ENCODE measurements at places on chromosomes 16 and 17.

GRCh38 chr17:31754239-31754945 is 104.7 kb downstream of the COPRS start:
- DNase-seq, result no peak

DNA sequence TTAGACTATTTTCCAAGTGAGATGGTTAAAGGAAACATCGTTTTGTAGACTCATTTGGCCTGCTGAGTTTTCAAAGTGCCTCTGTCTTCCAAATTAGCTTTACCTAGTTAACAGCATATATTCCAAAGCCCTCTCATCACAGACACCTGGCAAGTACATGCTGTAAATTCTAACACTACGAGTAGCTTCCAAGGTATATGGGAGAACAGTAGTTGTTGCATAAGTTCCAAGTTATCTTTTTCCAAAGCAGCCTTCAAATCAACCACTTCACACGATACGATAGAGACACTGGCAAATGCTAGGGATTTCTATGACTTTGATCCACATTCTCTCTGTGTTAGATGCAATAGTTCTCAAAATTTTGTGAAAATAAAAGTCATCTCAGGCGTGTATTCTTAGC is 299.3 kb downstream of the CNTNAP4 start:
- DNase-seq, result no peak

DNA sequence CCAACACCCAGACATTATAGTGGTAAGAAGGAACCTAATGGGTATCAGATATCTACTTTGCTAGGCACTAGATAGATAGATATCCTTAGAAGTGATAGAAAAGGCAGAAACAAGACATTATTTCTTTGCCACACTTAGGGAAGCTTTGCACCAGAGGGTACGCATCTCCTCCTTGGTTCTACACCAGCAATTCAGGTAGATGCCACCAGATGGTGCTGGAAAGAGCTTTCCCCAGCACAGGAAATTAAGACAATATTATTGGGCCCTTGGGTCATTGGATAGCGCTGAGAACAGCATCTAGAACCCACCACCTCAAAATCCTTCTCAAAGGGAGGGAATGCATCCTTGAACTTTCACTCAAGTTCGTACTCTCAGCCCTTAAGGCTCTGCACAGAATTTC is 173.8 kb upstream of the CCL2 start:
- DNase-seq, result no peak

DNA sequence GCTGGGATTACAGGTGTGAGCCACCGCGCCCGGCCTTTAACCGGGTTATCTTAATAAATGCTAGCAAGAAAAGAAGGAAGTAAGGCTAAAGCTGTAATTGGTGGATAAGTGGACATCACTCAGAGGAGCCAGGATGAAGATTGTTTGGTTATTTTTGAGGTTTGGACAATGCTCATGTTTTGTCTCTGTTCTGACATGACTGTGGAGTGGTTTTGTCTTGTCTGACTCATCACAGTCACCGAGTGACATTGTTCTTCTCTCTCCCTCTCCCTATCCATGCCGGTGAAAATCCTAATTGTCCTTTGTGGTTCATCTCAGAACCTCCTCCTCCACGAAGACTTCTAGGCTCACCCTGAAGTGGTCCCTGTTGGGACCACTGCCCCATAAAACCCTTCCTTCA is 23.5 kb upstream of the GRIN2A start:
- DNase-seq, result no peak

DNA sequence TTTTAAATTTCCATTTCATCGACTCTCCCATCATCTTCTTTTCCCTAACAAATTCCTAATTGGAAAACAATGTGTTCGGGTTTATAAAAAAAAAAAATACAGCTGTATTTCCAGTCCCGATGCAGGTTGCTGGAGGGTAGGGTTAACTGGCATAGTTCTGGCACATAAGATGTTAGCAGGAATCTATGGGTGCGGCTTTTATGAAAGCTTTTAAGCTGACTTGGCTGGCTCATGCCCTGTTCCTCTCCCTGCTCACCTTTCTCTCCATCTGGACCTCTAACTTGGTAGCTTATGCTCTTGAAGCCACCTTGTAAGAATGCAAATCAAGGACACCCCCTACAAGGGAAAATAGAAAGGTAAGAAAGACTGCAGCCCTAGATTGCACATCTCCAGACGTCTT is 33.2 kb upstream of the KCNJ2 start:
- DNase-seq, result no peak

DNA sequence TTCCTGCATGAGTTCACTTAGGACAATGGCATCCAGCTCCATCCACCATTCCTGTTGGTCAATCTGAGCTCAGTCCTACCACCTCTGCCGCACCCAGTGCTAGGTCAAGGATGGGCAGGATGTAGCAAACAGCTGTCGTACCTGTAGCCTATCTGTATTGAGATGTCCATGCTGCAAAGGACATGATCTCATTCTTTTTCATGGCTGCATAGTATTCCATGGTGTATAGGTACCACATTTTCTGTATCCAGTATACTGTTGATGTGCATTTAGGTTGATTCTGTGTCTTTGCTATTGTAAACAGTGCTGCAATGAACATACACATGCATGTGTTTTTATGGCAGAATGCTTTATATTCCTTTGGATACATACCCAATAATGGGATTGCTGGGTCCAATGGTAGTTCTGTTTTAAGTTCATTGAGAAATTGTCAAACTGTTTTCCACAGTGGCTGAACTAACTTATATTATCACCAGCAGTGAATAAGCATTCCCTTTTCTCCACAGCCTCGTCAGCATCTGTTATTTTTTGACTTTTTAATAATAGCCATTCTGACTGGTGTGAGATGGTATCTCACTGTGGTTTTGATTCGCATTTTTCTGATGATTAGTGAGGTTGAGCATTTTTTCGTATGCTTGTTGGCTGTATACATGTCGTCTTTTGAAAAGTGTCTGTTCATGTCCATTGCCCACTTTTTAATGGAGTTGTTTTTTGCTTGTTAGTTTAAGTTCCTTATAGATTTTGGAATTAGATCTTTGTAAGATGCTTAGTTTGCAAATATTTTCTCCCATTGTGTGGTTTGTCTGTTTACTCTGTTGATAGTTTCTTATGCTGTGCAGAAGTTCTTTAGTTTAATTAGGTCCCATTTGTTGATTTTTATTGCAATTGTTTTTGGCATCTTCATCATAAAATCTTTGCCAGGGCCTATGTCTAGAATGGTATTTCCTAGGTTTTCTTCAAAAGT is 7.2 kb upstream of the MRTFB start:
- no peak for DNase-seq

DNA sequence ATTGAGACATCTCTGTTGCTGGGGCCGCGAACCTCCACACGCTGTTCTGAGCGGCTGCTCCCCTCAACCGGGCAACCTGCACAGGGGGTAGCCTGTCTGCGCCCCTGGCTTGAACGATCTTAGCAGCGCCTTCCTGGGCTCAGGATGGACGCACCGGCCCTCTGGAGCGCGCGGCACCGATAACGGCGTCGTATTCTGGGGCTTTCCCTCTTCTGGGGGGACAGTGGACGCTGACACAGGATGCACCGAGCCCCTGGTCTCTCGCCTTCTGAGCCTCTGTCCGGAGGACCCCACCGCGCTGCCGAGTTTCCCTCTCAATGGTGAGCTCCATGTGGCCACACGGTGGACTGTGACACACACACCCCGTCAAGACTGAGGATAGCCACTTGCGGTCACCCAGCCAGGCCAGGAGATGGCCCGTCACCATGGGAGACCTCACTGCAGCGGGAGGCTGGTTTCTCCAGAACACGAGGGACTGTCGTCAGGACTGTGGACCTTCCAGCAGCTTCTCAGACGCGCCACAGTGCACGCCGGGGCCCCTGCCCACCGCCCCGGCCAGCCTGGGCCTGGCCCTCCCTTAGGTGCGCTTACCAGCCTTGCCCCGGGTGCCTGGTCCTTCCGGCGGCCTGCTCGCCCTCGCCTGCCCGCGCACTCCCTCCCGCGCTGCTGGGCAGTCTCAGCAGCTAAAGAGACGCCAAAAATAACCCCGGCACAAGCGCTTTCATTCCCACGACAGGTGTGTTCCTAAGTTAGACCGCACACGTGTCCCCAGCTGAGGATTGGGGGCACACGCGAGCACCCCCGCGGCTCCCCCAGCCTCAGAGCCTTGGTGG is 30.0 kb upstream of the PABPN1L start:
- DNase-seq, result no peak

DNA sequence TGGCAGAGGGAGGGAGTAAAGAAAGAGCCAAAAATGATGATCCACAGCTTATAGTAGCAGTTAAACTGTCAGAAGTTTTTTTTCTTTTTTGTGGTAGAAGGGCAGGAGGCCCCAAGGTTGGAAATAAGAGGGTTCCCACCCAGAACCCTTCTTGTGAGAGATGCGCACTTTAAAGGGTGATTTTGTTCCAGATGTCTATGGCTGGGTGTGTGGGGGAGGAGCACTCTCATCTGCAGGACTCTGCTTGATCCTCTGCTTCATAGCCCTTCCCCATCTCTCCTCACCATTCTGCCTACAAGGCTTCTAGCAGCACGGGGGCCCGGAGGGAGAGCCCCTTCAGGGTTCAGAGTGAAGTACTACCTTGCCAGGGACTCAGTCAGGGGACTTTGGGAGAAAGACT is 6.4 kb downstream of the ATXN1L start:
- no peak for DNase-seq

- no peak for DNase-seq
These were observed 587.6 kb downstream of the CDH11 start for GRCh38 chr16:64534180-64534780.

DNA sequence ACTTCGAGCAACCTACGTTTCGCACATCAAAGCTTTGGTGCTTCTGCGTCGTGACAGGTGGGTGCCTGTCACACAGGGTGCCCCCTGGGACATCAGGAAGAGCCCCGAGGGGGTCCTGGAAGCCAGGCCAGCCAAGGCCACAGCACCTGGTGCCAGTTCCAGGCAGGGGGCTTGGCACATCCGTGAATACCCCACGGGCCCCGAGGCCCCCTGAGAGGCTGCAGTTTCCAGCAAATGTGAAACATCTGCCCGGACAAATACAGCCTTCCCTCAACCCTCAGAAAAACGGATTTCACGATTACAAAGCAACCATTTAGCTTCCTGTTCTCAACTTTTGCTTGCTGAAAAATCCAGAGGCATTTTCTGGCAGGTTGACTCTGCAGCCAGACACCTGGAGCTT is 109.3 kb upstream of the METRNL start:
- DNase-seq, result no peak

GRCh38 chr17:72421128-72422092 is 300.6 kb downstream of the SOX9 start:
- peak; percentile 12 for DNase-seq

DNA sequence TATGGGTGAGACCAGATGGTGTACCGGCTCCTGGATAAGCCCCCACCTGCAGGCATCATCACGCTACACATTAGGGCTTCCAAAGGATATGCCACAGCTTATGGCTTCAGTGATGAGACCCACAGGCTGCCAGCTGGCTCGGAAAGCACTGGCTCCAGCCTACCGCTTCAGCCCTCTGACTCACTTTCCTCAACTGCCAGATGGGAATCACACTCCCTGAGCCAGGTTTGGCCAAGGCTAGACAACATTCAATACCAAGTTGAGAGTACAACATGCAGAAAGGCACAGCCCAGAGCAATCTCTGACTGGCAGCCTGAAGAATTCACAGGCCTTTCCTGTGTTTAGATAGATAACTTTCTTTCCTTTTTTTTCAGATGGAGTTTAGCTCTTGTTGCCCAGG is 10.3 kb downstream of the CENPV start:
- no peak for DNase-seq

DNA sequence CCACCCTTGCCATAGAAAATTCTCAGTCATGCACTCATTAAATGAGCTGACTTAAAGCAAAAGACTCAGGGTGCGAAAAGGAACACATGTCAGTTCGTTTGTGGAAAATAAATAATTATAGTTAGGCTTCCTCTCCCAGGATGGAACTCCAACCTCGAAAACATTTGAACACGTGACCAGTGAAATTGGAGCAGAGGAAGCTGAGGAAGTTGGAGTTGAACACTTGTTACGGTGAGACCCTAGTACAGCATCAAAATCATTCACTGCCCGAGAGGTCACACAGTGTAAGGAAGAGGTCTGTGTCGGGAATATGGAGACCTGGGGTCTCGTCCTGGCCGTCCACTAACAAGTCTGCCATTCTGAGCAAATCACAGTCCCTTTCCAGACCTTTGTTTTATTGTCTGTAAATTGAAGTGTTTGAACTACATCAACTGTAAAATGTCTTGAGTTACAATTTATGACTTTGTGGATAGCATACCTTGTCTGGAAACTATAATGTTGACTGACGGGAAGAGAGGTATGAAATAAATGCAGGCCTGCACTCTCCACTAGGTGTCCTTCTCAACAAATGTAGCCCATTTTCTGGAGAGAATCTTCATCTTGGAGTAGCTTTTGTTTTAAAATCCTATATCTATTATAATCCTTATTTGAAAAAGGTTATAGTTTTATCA is 7.7 kb downstream of the PSMD7 start:
- no peak for DNase-seq

GRCh38 chr17:17497065-17497844 is 1.1 kb upstream of the RASD1 start:
- no peak for DNase-seq

- DNase-seq, result no peak
These were observed 94.8 kb upstream of the DNAH9 start for GRCh38 chr17:11503308-11504035.

- no peak for DNase-seq
These were observed 29.4 kb downstream of the C16orf87 start for GRCh38 chr16:46801428-46802049.

DNA sequence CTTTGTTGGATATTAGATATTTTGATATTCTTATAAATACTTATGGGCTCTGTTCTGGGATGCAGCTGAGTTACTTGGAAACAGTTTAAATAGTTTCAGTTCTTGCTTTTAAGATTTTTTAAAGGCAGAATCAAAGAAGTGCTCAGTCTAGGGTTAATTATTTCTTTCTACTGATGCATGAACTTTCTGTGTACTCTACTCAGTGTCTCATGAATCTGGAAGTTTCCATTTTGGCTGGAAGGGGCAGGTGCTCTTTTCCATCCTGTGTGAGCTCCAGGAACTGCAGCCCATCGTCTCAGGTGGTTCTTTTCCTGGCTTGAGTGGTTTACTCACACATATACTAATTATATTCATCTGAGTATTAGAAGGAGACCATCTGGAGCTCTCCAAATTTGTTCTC is 61.1 kb upstream of the CPHXL start:
- no peak for DNase-seq

GRCh38 chr16:77663711-77664110 is 58.6 kb upstream of the NUDT7 start:
- DNase-seq, result no peak

DNA sequence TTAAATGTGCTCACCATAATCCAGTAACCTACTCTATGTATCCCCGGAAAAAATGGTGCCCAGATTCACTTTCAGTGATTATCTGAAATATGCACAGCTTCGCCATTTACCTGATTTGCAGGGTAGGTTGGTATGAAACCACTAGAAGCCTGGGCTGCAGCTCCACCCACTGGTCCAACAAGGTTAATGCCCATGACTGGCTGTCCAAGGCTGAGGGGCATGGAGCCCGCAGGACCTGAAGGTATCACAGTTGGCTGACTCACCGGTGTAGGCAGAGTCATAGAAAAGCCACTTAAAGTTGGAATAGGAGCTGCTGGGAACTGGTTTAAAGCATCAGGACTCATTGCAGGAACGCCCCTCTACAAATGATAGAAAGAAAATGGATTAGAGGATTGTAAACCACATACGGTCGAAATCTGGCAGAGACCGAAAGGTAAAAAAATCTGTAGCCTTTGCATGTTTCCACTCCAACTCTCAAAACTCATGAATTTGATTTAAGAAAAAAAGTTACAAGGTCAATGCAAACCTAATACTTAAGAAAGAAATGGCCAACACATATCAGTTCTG is 38.6 kb downstream of the SYNRG start:
- peak; percentile 31 for DNase-seq

Measured in CD4-positive, alpha-beta T cell treated with Interleukin-10 for 1 hour (primary cell).